ENCODE measurements at places on chromosomes 13 and 19. TPM values are rescaled to one million over a fixed set of nuclear protein-coding genes. Genes with fewer than 3 reads are reported as not detected.

AMER2 gene
- not detected for total RNA-seq

APC2 gene
- total RNA-seq = 0.22 TPM

CGB1 gene
- not detected for total RNA-seq

MEIOSIN gene
- not detected for total RNA-seq

WASF3 gene
- total RNA-seq = 12.6 TPM

ATP1A3 gene
- total RNA-seq = 375 TPM

MEDAG gene
- total RNA-seq = 5.9 TPM

PLK5 gene
- total RNA-seq = not detected

EGLN2 gene
- total RNA-seq = 47.8 TPM

DCUN1D2 gene
- 196 TPM for total RNA-seq

- no peak for DNase-seq
These were observed 153.1 kb downstream of the LACC1 start for GRCh38 chr13:44032802-44033201.

DNA sequence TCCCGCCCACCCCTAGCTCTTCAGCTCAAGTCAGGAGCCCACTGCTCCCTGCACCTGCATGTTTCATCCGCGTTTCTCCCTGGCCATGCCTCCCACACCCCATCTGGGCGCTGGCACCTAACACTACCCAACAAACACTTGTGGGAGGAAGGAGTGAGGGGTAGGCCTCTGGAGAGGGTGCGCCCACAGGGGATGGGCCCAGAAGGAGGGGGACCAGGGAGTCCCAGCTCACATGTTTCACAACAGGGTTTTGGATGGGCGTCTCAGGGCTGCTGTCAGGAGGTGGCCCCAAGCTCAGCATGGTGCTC, 12.1 kb upstream of the TMEM86B start:
- no peak for DNase-seq

DNA sequence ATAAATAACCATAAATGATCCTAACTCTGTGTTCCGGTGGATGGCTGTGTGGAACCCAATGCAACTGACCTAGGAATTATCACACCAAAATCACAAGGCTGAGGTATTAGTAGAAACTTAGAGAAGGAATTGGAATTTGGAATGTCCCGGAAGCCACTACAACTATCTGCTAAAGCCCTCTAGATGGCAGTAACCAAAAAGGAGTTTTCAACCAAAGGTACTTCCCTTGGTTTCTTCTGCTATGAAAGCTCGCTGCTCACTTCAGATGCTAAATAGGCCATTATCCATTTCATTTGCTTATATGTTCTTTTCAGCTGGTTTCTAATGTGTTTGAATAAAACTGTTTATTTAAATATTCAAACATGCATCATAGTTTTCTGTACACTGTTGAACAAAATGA, 1589.1 kb upstream of the SPRY2 start:
- DNase-seq = no peak

- no peak for DNase-seq
These were observed 49.9 kb downstream of the SMAD9 start for GRCh38 chr13:36870050-36870692.

DNA sequence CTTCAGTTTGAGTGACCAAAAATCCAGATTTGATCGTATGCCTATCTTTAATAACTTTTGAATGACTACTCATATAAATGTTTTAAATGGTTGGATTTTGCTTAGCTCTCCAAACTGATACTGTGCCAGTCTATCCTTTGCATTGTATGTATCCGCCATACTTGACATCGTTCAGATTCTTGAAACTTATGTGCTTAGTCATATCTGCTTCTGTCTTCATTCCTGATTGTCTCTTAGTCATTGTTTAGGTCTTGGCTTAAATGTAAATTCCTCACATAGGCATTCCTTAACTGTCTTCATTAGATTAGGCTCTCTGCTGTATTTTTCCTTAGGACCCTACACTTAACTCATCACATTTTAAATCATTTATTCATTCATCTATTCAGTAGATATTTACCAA, 126.0 kb downstream of the PCCA start:
- no peak for DNase-seq

DNA sequence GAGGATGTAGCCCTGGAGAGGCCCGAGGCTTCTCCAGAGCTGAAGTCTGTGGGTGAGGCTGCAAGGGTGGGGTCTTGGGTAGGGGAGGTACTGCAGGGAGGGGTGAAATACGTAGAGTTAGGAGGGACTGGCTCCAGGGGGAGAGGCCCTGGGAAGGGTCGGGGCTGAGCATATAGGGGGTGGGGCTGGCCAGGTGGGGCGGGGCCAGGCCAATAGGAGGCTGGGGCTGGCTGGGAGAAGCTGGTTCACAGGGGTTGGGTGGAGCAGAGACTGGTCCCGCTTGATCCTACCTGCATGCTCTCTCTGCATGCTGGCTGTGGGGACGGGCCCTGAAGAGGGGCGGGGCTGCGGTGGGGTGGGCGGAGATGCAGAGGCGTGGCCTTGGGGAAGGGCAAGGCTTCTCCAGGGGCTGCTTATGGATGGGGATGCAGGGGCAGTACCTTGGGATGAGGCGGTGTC, 51.9 kb downstream of the CELF5 start:
- no peak for DNase-seq

GRCh38 chr13:93029536-93029935, 197.1 kb upstream of the GPC6 start:
- no peak for DNase-seq

- peak; percentile 92 for DNase-seq
These were observed 11.5 kb downstream of the APLP1 start for GRCh38 chr19:35879770-35880317.

DNA sequence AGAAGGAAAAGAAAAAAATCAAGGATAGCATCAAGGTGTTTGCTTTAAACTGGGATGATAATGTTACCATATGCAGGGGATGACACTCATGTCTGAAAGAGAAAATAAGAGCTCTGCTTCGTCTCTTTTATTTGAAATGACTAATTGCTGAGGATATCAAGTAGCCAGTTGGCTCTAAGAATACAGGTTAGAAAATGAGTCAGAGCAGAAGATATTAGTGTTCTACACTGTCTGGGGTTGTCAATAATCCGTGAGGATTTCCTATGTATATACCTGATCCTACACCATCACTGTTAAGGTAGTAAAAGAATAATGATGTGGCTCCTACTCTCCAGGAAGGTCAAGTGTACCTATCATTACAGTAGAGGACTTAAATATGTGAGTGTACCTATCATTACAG, 562.5 kb downstream of the GPC6 start:
- DNase-seq = no peak

DNA sequence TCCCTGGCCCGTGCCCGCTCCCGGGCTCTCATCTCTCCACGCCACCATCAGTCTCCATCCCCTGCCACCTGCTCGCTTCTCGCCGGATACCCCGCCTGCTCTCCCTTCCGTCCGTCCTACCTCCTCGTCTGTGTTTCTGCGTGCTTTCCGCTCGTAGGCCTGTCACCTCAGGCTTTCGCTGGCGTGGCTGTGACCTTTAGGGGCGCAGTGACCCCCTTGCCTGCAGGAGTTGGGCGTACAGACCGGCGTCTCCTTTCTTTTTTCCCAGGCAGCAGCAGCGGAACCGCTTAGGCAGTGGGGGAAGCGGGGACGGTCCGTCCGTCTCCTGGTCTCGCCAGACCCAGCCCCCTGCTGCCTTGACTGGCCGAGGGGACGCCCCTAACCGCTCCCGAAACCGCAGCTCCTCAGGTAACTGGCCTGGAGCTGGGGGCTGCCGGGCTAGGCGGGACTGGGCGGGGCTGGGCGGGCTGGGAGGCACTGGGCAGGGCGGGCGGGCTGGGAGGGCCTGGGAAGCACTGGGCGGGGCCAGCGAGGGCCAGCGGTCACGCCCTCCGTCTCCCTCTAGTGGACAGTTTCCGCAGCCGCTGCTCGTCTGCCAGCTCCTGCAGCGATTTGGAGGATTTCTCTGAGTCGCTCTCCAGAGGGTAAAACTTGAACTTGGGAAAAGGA, 6.3 kb downstream of the PGLYRP1 start:
- DNase-seq = peak; percentile 83

DNA sequence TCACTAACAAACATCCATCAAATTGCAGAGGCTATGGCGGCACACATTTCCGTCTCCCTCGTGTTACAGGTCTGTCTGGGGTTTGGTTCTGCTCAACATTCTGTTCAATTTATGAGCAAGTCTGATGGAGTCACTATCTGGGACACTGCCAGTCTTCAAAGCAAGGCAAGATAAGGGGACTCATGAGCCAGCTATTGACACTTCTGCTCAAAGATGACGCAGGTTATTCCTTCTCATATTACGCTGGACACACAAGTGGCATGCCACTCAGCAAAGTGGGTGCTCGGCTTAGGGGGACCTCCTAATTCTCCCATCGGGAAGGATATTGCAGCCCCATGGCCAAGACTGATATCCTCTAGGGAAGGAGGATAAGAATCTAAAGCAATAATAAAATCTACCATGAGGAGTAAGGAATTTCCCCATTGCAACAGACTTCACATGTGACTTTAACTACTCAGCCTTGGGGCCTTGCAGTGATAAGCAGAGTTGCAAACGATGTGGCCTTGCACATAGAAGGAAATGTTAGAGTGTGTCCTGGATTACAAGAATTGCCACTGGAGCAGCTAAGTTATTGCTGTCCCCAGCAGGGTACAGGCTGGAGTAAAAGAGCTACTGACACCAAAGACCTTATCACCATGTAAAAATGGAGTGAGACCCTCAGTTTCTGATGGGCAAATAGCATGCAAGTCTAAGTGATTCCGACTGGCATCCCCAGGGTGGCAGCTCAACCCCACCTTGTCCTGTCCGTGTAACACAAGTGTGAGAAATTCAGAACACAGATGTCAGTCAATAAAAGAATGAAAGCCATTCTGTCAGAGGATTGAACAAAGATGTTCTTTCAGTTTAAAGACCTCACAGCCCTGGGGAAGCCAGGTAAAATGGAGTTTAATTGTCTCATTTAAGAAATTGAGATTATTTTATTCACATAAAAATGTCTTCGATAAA, 306.1 kb downstream of the IRS2 start:
- no peak for DNase-seq

- no peak for DNase-seq
These were observed 12.9 kb downstream of the TBC1D4 start for GRCh38 chr13:75469047-75469446.

- no peak for DNase-seq
These were observed 7.6 kb downstream of the SIGLECL1 start for GRCh38 chr19:51258165-51259160.

DNA sequence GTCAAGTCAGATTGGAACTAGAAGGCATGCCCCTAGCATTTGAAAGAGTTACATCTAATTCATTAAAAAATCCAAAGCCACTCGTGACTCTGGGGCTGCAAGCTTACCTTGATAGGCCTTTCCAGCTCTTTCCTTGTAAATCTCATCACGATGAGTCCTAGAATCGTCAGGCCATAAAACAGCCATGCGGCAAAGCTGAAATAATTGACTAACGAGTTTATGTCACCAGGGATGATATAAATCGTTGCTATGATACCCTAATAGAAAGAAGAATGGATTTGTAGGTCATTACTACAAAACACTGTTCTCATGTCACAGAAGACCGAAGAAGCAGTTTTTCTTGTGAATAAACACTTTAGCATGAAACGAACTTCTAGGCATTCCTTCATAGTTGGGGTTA, 27.5 kb downstream of the SLC7A9 start:
- DNase-seq = no peak

- DNase-seq = no peak
These were observed 147.6 kb downstream of the RBM26 start for GRCh38 chr13:79258489-79258888.

DNA sequence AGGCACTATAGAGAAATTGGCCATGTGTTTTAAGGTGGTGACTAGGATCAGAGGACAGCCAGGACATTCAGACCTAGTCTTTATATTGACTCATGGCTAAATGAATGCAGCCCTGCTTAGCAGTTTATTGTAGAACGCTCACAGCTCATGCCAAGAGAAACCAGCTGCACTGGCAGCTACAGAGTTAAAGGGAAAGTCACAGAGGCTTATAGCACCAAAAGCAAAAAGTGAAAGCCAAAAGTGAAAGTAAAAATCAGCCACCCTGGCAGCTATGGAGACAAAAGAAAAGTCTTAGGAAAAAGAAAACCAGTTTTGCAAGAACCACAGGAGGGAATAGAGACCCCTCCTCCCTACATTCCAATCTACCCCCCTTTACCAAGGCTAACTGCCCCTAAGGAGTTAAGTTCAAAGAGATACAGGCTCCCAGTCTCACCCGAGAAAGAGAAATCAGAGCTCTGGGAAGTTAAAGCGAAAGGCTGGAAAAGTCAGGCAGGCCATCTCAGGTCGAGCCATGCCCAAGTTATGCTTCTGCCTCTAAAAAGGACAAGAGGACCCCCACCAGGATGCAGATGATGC, 99.0 kb downstream of the ZNF429 start:
- no peak for DNase-seq

- peak; percentile 79 for DNase-seq
These were observed 1.7 kb upstream of the LYL1 start for GRCh38 chr19:13104360-13104847.

GRCh38 chr19:13104848-13105711, 2.4 kb upstream of the LYL1 start:
- no peak for DNase-seq

DNA sequence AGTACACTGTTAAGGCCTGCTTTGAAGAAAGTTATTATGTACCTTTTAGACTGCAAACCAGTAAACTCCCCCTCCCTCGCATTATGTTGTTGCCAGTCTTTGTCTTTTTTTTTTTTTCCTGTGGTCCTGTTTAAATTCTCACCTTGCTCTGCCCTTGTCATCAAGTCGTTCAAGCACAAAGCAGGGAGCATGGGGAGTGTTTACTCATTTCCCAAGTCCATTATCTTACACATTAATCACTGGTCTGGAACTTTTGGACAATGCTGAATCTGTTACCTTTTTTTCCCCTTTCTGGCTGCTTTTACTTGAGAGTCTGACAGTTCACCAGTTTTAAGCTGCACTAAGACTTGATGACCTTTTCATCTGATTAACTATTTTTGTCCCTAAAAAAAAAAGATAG, 108.2 kb downstream of the DACH1 start:
- no peak for DNase-seq

DNA sequence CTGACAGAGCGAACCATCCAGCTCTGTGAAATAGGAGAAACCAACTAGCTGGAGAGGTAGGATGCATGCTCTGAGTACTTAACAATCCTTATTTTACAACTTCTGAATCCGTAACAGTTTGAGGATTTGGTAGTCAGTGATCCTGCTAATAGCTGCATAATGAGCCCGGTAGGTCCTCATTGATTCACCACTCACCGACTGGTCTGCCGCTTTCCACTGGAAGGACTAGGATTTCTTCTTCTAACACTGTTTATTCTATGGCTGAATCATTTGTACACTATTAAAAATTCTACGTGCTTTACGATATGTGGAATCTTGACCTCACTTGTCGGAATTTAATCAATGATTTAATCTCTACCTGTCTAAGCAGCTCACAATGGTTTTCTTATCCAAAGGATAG, 33.9 kb downstream of the SPATA13 start:
- DNase-seq = no peak

- DNase-seq = no peak
These were observed 17.4 kb upstream of the POMP start for GRCh38 chr13:28641600-28641926.

GRCh38 chr13:102873653-102874052, 27.8 kb downstream of the ERCC5 start:
- DNase-seq = no peak

- DNase-seq = no peak
These were observed 626.1 kb upstream of the SLITRK6 start for GRCh38 chr13:86425170-86425815.

Measured in left ventricle myocardium inferior (tissue), 1 donor.